Type B pancreatic cell (in vitro differentiated cells): ENCODE measurements at places on chromosomes 2 and 18. TPM values are rescaled to one million over a fixed set of nuclear protein-coding genes. Genes with fewer than 3 reads are reported as not detected.

Gene TRIM54
- not detected in 2 replicates for total RNA-seq

GRCh38 chr2:177543007-177543760 lies 150.6 kb downstream of the AGPS start:
- no peak for DNase-seq

DNA sequence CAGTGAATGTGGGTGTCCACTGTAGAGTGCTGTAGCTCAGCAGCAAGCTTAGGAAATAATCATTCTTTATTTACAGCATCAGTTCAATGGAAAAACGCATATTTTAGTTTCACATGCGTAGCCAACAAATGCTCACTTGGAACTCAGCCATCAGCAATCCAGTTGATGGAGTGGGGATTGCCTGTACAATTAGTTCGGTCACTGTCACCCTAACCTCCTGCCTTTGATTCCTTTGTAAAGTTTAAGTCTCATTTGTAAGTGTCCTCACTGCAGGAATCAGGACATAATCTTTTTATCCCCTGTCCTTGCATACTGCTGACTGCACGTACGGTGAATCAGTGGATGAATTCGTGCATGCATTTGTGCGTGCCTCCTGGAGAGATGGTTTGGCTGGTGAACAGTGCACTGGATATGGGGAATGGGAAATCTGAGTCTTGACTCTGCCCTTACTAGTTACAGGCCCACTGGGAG lies 55.9 kb downstream of the RAB31 start:
- DNase-seq, result no peak

Gene GKN2
- total RNA-seq, result 0.92 TPM in 1 of 2 replicates, not detected in the other

DNA sequence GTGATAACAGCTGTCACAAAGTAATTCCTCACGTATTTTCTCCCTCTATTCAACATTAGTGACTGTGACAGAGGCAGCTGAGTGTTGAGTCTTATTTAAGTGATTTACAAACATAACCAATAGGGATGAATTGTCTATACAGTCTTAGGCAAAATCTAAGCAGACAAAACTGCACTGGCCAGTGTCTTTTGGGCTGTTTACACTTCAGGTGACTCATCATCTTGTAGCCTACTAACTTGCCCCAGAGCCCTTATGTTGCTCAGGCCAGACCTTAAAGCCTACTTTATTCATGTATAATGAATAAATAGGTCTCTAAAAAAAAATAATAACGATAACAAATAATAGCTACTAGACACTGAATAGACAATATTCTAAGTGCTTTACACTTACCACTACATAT lies 17.2 kb downstream of the THOC1 start:
- DNase-seq, result no peak

GRCh38 chr2:220930271-220931076 lies 641.6 kb downstream of the EPHA4 start:
- no peak for DNase-seq

DNA sequence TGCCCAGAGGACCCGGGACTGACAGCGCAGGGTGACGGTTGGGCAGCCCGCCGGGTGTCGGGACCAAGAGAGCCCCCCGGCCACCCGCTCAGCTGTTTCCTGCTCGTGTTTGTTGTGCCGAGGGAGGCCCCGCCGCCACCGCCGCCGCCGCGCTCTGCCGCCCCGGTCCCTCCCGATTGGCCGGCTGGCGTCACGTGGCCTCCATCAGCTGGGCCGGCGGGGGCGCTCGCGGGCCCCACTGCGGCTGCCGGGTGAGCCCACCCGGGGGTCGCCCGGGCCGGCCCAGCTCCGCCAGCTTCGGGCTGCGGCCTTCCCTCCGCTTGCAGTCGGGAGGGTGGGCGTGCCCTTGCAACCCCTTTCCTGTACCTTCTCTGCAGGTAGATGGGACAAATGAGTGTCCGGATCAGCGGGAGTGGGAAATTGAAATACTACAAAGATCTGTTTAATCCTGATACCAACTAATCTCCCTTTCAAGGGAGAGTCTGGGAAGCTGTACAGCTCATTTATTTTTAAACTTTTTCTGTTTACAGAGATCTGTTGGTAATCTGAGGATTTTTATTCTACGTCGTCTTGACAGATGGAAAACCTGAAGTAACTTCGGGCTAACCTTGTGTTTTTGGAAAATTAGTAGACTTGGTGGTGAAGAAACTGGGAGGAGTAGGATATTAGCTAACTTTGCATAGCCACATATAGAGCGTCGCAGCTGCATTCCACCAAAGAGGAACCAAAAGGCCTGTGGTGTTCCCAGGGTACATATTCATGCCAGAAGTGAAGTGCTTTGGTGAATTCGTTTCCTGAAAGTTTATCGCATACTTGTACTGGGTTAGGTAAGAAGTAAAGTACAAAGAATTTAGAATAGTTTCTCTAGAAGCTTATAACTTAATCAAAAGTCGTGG lies 1.2 kb downstream of the YPEL5 start:
- peak; percentile 89 for DNase-seq

- no peak for DNase-seq
Measured at GRCh38 chr2:27085673-27086089, 891 bp upstream of the KHK start.

GRCh38 chr2:71250935-71251334 lies 24.0 kb upstream of the PAIP2B start:
- no peak for DNase-seq

GRCh38 chr2:143787674-143788073 lies 658.5 kb downstream of the ARHGAP15 start:
- DNase-seq, result no peak

- DNase-seq, result no peak
Measured at GRCh38 chr2:15154297-15154696, 406.8 kb downstream of the NBAS start.

Gene KIF5C
- total RNA-seq, result 20.4 and 38.9 TPM in 2 replicates

Gene BCL11A
- 47.9 and 53.1 TPM in 2 replicates for total RNA-seq

Gene POTEF
- total RNA-seq, result 14.2 and 25.0 TPM in 2 replicates

DNA sequence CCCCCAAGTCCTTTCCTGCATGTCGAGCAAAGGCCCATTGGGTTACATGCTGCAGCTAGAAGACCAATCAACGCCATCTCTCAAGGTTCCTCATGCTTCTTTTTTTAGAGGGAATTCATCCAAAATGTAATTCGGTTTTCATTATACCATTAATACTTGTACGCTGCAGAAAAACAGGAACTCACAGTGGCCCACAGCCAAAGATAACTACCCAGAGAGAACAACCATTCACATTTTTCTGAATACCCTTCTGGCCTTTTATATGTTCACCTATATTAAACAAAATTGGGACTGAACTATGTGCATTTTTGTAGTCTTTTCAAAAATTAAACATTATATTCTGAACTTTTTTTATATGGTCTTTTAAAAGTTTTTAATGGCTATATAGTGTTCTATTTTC lies 25.8 kb downstream of the FARP2 start:
- DNase-seq, result no peak

Gene CTIF
- 37.9 and 48.5 TPM in 2 replicates for total RNA-seq

DNA sequence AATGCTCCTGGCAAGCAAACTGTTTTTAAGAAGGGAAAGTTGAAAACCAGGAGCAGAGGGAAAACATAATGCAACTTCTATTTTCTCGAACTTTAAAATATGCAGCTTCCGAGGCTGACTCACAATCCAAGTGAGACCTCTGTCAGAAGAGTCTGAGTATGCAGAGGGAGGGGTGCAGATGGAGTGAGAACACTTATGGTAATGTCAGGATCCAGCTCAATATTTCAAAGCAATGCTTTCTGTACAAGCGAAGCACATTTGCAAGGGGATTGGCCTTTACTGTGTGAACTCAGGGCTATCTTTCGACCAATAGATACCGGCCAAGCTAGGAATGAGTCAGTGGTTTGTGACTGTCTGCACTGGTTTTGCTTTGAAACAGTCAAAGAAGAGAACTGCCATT lies 242.7 kb downstream of the CNTNAP5 start:
- DNase-seq, result no peak

GRCh38 chr2:29479401-29479800 lies 364.2 kb downstream of the CLIP4 start:
- DNase-seq, result no peak

GRCh38 chr2:63438181-63438580 lies 150.1 kb downstream of the WDPCP start:
- no peak for DNase-seq

DNA sequence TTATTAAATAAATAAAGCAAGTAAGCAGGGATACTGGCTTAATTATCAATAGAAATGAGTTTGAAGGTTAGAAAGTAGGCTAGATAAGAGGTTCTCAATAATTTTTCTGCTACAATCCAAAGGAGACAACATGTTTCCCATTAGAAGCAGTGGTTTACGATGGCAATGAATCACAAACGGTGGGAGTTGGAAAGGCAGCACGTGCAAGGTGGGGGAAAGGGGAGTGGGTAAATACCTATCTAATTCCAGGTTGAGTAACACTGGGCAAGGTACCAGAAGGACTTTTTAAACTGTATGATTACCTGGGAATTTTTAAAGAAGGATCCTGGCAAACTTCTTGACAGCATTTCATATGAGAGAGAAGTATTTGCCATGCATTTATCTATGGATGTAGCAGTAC lies 289.9 kb downstream of the NBAS start:
- DNase-seq, result no peak

GRCh38 chr2:85438201-85439024 lies 19.9 kb downstream of the SH2D6 start:
- no peak for DNase-seq

Gene LYG2
- not detected in 2 replicates for total RNA-seq

DNA sequence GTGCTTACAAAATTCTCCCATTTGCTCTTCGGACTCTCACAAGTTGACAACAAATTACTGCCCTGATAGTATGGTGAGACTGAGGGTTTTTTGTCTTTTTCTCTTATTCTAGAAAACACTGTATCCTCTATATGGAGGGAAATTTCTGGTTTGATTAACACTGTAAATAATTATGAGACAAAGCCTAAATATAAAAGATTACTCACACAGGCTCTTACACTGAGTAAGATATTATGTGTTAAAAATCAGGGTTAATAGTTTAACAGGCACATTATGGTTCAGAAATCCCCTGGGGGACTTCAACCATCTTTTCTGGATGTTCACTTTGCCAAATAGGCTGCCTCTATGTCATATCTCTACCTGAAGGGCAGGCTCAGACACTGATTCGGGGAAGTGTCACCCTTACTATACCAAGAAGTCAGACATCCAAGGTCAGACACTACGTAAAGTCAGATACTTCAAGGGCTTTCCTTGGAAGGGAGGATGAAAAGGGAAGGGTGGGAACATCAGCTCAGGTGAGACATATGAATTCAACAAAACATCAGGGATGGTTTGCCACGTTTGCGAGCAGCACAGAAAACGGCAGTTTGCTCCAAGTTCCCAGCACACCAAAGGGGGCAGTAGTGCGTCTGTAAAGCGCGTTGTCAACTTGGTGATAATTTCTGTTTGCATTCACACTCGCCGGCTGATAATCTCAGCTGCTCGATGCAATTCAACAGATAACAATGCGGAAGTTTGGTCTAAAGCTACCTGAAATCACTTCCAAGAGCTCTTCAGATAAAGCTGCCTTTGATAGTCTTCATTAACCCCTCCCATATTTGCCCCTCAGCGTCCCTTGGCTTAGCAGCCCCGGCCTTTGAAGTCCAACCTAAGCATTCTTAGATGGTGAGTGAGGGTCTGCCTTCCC lies 972 bp upstream of the RASGRP3 start:
- peak; percentile 76 for DNase-seq

- peak; percentile 70 for DNase-seq
Measured at GRCh38 chr2:113755835-113756354, 547 bp downstream of the SLC35F5 start.

DNA sequence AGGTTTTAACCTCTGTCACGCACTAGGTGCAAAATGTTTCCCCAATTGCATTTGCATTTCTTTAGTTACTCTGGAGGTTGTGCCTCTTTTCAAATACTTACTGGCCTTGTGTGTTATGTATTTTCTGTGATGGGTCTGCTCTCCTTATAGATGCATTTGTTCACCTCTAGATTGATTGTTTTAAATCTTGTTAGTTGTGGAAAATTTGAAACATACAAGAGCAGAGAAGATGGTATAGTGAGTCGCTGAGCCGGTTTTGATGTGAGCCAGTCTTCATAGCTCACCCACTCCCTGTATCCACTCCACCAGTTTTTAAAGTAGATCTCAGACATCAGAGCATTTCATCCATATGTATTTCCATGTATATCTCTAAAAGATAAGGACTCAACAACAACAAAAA lies 6.5 kb downstream of the IMP4 start:
- no peak for DNase-seq

DNA sequence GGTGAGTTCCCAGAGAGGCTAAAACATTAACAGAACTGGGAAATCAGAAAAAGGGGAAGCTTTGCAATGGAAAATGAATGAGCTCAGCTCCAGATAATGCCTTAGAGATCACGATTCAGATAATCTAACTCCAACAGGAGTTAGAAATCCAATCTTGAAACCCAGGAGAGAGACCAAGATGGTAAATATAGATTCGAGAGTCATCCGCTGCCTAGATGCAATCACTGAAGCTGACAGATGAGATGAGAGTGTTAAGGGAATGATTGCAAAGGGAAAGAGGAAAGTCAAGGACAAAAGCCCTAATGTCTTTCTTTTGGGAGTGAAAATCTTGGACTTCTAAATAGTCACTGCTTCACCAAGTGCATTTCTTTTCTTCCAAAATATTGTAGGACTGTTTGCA lies 722.0 kb downstream of the EPHA4 start:
- no peak for DNase-seq

- no peak for DNase-seq
Measured at GRCh38 chr2:137172162-137172561, 406.8 kb downstream of the THSD7B start.

Gene ABCB11
- 0.24 TPM in 1 of 2 replicates, not detected in the other for total RNA-seq

DNA sequence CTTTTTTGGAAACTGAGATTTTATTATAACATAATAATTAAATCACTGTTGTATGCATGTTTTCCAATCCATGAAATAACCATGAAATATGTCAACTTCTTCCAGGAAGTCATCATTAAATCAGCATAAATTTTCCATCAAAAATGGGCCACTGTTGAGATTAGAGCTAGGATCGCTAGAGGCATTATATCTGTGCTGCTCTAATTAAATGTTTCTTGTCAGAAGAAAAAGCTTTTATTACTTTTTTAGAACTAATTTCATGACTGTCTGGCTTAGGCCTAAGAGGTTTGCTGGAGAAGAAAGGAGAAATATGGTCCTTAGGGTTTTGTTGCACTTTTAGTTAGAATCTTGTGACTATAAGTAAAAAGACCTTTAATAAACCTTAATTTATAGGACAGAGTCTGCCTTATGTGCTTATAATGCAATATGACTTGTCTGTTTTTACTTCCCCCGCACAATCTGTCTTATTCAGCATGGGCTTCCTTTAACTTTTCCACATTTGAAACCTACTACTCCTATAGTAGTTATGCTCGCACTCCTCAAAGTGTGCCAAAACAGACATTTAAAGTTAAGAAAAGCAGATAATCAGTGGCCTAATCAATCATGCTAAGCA lies 363.4 kb upstream of the GCFC2 start:
- no peak for DNase-seq
